Activated B cell treated with CpG ODN at 0.5 μM for 24 hours (primary cell): ENCODE measurements at places on chromosomes 6 and 20.

- DNase-seq: no peak
These were observed 197.3 kb downstream of the ZFAND3 start for GRCh38 chr6:38016824-38017223.

DNA sequence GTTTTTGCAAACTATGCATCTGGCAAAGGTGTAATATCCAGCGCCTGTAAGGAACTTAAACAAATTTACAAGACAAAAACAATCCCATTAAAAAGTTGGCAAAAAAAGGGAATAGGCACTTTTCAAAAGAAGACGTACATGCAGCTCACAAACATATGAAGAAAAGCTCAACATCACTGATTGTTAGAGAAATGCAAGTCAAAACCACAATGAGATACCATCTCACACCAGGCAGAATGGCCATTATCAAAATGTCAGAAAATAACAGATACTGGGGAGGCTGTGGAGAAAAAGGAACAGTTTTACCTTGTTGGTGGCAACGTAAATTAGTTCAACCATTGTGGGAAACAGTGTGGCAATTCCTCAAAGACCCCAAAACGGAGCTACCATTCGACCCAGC is 54.2 kb downstream of the TSBP1 start:
- DNase-seq: no peak

DNA sequence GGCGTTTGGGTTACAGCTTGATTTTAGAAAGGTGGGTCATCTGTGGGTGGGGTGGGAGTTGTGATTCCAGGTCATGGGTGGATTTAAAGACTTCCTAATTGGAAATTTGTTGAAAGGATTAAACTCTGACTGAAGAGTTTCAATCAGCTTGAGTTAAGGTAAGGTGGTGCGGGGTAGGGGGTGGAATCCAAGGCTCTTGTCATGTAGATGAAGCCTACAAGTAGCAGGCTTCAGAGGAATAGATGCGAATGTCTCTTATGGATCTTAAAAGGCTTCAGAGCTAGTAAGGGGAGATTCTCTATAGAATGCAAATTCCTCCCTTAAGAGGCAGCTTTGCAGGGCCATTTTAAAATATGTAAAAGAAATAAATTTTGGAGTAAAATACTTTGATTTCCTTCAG is 645.3 kb downstream of the FRK start:
- DNase-seq: no peak

- DNase-seq: no peak
These were observed 332.9 kb downstream of the COL12A1 start for GRCh38 chr6:74872754-74873476.

DNA sequence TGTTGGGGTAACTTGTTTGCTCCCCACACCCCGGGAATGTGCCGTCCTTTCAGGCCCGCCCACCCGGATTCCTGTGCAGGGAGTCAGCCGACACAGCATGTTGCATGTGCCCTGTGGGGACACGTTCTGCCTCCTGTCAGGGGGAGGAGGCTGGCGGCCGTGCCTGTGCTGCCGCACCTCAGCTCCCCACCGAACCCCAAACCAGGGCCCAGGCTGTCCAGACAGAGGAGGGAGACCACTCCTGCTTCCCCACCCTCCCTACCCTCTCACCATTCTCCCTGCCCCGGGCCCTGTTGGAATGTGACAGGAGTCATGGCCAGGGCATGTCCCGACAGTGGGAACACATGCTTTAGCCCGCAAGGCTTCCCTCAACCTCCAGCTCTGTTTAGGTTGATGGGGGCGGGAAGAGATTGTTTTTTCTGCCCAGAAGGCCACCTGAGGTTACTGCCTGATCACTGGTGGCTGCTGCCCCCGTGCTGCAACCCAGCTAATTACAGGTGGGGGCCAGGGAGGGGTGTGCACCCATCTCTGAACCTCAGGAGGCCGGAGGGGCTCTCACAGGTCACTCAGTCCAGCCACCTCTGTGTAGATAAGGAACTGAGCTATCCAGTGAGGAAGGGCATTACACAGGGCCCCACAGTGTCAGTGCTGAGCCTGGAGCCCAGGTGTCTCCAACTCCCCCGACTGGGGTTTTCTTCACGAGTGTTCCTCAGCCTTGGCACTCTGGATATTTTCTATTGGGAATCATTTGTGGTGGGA is 13.6 kb downstream of the LRRC73 start:
- no peak for DNase-seq

GRCh38 chr20:54573838-54574237 is 98.4 kb downstream of the DOK5 start:
- DNase-seq: no peak

DNA sequence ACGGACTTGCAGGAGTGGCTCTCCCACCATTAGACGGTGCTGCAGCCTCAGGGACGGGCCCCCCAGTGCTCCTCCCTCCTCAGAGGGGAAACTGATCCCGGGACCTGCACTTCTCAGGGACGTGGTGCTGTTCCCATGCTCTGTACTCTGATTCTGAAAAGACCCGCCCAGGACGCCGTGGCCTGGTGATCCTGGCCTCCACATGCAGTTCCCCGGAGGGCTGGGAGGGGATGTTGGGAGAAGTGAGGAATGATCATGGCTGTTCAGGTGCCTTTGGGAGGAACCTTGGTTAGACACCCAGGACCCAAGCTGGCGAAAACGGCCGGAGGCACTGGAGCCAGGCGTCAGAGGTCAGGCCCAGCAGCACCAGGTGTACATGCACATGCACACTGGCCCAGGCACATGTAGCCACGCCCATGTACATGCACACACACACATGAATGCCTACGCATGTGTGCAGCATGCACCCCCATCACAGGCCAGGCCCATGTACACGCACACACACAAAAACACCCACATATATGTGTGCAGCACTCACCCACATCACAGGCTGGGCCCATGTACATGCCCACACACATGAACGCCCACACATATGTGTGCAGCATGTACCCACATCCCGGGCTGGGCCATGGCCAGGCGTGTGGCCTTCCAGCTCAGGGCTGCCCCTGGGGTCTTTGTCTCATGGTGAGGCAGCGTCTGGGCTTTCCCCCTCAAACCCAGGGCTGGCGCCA is 52.6 kb upstream of the DACT2 start:
- no peak for DNase-seq

DNA sequence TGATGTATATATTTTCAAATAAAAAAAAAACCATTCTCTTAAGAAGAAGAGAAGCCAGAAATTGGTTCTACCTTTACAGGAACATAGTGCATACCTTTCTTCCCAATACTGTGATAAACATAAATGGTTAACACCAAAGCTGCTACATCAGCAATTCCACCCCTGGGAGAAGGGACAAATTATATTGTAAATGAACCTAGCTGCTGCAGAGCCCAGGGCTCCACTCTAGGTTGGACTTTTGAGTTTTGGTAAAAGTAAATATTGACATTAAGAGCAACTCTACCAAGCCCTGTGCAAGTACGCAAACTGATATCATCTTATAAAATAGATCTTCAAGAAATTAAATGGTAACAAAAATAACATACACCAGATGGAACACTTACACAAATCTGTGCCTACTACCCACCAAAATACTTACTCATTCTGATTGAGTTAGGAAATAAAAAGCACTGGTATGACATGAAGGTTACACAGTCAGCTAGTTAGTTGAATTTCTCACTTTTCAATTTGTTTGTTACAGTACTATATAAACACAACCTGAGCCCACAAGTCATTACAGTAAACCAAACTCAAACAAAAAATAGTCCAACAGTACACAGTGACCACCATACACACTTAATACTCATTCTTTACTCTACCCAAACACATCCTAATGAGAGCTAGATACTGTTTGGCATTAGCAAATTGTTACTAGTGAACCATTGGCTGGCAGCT is 223.3 kb upstream of the HEY2 start:
- no peak for DNase-seq

DNA sequence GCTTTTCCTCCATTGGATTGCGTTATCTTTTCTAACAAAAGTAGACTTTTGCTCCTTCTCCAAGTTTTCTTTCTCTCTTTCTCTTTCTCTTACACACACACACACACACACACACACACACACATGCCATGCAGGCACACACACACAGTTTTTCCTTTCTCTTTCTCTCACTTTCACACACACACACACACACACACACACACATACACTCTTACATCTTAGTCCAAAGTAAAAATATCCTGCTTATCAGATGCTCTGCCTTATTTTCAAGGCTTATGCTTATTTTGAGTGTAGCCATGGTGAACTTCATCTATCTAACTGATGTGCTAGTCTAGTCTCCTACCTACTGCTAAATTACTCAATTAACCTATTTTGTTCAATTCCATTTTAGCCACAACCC is 34.4 kb upstream of the RAB23 start:
- DNase-seq: no peak

- no peak for DNase-seq
These were observed at the start of gene HTR1B for GRCh38 chr6:77463308-77463860. TSS of gene HTR1B (minus strand) at chr6:77463491. CDS start at chr6:77463403, 88 bp downstream.

DNA sequence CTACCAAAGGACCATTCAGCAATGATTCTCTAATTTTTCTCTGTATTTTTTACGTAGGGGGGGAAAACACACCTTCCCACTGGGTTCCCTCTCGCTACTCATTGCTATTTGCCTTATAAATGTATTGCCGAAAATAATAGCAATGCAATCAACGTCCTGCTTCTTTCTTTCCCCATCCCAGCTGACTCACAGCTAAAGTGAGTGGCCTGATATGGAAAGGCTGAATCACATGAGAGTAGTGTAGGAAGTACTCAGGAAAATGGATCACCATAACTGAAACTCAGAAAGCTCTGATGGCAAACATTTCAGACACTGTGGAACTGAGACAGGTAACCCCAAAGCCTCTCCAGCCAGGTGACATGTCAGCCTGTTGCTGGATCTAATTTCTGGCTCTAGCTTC is 49.3 kb upstream of the SRPK1 start:
- no peak for DNase-seq

GRCh38 chr20:18686696-18687095 is 98.8 kb downstream of the DTD1 start:
- no peak for DNase-seq

DNA sequence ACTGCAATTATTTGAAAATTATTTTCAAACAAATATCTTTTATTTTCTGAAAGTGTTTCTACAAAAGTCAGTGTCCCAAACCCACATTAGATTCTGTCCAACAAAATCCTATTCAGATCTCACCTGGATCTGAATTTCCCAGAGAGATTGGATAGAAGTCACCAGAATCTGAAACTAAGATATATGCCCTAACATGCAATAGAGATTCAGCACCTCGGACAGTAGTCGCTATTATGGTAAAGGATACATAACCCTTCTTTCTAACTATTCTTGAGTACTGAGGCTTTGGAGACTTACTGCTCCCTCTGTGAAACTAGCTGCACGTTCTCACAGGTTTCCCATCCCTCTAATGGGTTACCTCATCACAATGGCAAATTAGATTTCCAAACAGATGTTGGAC is 151.4 kb downstream of the ID4 start:
- DNase-seq: no peak

- no peak for DNase-seq
These were observed 3.1 kb downstream of the B3GALT4 start for GRCh38 chr6:33279971-33280511.

DNA sequence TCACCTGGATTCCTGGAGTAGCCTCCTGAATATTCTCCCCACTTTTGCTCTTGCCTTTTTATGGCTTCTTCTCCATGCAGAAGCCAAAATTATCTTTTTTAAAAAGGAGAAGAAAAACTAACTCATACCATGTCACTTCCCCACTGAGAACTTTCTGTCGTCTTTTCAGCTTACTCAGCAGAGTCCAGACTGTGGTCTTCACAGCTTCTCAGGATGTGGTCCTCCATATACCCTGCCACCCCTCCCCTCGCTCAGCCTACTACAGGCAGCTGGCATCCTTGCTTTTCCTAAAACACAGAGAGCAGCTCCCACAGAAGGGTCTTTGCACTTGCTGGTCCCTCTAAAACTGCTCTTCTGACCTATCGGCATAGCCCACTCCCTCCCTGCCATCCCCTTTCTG is 89.4 kb upstream of the ISM1 start:
- DNase-seq: no peak

GRCh38 chr6:108365478-108365877 is 70.6 kb downstream of the AFG1L start:
- DNase-seq: no peak
